ENCODE measurements at places on chromosomes 5 and 9. TPM values are rescaled to one million over a fixed set of nuclear protein-coding genes. Genes with fewer than 3 reads are reported as not detected.

- H3K4me3 ChIP-seq = no peak overlapping the region
- no peak for DNase-seq
Observed at GRCh38 chr5:142082182-142082781, 26.3 kb upstream of the NDFIP1 start.

GRCh38 chr5:43231977-43232376 lies 40.0 kb downstream of the NIM1K start:
- H3K27ac ChIP-seq = no peak overlapping the region
- no peak overlapping the region for H3K4me3 ChIP-seq
- no peak for DNase-seq
- H3K36me3 ChIP-seq = no peaks in the 10 kb centered on the region
- no peaks in the 10 kb centered on the region for H3K27me3 ChIP-seq

DNA sequence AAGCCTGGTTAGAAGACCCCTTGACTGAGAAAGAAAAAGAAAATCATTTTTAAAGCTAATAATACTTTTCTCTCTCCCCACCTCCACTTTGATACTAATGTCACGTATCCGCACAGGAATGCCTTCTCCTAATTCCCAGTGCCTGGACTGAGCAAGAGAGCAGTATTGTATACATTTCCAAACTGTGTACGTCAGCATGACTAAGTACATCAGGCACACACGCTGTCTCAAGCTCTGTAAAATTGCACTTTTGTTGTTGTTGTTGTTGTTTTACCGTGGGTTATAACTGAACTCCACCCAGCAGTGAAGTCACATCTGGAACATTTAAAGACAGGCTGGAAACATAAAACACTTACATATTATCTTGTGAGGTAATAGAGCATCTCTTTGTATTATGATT lies 407.6 kb downstream of the DNAH5 start:
- no peaks in the 10 kb centered on the region for H3K27me3 ChIP-seq
- H3K4me3 ChIP-seq = no peak overlapping the region
- DNase-seq = no peak
- H3K4me1 ChIP-seq = no peaks in the 10 kb centered on the region

DNA sequence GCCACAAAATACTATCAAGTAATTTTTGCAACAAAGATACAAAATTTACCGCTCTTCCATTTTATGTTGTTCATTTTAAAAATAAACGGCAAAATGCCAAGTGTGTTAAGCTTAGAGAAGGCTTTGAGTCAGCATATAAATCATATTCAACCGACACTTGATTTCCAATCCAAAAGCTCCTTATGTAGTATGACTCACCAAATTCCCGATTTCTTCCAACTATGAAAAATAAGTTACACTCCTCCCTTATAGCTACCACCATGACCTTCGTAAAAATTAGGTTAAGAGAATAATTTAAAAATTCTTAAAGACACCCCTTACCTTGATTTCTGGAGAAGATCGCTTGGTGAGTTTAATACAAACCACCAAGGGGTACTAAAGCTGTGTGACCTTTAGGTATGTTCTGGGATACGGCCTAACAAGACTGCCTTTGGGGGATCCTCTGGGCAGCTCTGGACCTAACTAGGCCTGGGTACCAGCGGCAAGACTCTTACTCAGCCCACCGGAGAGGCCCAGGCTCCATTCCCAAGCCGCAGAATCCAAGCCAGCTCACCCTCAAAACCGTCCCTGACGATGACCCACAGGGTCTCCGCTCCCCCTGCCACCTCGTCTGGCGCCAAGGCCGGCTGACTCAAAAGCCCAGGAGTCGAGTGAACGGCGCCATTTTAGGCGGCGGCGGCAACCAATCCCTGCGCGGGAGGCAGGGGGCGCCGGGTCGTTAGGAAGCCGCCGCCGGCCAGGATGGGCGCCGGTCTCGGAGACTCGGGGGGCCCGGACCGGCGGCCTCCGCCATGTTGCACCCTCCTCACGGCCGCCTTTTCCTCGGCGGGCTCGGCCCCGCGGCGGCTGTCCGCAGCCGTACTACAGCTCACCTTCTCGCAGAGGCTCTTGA lies 739 bp downstream of the PPP2CA start:
- peaks cover 29% of the 10 kb centered on the region for H3K4me1 ChIP-seq
- peaks cover 7% of the 10 kb centered on the region for H3K36me3 ChIP-seq
- no peak for DNase-seq
- H3K4me3 ChIP-seq = peak overlapping the region; percentile 64

GRCh38 chr5:38338455-38338854 lies 80.1 kb downstream of the EGFLAM start:
- no peak for DNase-seq
- H3K4me3 ChIP-seq = no peak overlapping the region
- H3K27ac ChIP-seq = no peak overlapping the region
- H3K36me3 ChIP-seq = no peaks in the 10 kb centered on the region
- no peaks in the 10 kb centered on the region for H3K27me3 ChIP-seq
- peaks cover 6% of the 10 kb centered on the region for H3K4me1 ChIP-seq

DNA sequence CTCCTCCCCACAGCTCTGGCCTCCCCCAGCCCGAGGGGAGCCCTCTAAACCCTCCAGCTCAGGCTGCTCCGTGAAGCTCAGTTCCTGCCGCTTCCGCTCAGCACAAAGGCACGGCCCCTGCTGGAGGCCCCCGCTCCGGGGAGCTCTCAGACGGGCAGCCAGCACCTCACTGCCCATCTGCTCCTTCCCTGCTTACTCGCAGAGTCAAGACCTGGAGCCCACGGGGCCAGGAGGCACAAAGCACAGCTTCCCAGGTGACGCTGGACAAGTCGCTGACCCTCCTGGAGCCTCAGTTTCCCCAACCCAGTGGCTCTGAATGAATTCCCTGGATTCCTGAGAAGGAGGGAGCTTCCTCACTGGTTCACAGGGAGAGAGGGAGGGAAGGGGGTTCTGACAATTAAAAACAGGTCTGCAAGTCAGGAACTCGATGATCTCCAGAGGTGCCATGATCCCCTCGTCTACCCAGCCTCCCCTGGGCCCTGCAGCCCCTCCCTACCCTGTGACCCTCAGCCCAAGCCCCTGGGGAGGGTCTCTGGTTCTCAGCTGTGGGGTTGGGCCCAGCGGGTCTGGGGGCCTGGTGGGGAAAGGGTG lies 36.2 kb downstream of the VAV2 start:
- H3K4me3 ChIP-seq = no peak overlapping the region
- no peaks in the 10 kb centered on the region for H3K27me3 ChIP-seq
- H3K36me3 ChIP-seq = peaks cover 4% of the 10 kb centered on the region
- DNase-seq = no peak
- H3K27ac ChIP-seq = no peak overlapping the region

DNA sequence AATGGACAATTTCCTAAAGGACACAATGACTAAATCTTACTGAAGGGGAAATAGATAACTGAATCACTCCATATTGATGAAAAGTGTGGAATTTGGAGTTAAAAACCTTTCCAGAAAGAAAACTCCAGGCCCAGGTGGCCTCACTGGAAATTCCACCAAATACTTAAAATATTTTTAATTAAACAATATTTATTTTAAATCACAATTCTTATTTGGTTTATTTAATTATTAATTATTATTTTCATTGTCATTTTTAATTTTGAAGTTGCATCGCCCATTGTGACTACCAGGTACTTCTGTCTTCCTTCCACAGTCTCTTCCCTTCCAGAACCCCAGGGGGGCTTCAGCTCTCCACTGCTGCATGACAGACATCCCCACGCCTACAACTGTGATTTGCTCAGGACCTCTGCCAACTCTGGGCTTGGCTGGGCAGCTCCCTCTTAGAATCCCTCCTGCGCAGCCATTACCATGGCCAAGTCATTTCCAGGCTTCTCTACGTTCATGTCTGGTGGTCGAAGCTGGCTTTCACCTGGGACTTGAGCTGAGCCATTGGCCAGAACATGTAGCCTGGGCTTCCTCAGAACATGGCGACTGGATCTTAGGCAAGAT lies 16.4 kb upstream of the GADD45G start:
- peaks cover 15% of the 10 kb centered on the region for H3K27me3 ChIP-seq
- H3K4me1 ChIP-seq = no peaks in the 10 kb centered on the region
- DNase-seq = no peak
- no peak overlapping the region for H3K27ac ChIP-seq
- H3K4me3 ChIP-seq = no peak overlapping the region
- no peaks in the 10 kb centered on the region for H3K36me3 ChIP-seq

DAB2 gene
- polyA plus RNA-seq = 7.5 TPM

FAM219A gene
- polyA plus RNA-seq = 9.2 TPM

Data from keratinocyte (primary cell).